ENCODE measurements at places on chromosomes 4 and X. TPM values are rescaled to one million over a fixed set of nuclear protein-coding genes. Genes with fewer than 3 reads are reported as not detected.

Gene SLC6A14
- not detected for total RNA-seq

- DNase-seq, result no peak
Measured at GRCh38 chr4:23441530-23442069, 448.2 kb downstream of the PPARGC1A start.

DNA sequence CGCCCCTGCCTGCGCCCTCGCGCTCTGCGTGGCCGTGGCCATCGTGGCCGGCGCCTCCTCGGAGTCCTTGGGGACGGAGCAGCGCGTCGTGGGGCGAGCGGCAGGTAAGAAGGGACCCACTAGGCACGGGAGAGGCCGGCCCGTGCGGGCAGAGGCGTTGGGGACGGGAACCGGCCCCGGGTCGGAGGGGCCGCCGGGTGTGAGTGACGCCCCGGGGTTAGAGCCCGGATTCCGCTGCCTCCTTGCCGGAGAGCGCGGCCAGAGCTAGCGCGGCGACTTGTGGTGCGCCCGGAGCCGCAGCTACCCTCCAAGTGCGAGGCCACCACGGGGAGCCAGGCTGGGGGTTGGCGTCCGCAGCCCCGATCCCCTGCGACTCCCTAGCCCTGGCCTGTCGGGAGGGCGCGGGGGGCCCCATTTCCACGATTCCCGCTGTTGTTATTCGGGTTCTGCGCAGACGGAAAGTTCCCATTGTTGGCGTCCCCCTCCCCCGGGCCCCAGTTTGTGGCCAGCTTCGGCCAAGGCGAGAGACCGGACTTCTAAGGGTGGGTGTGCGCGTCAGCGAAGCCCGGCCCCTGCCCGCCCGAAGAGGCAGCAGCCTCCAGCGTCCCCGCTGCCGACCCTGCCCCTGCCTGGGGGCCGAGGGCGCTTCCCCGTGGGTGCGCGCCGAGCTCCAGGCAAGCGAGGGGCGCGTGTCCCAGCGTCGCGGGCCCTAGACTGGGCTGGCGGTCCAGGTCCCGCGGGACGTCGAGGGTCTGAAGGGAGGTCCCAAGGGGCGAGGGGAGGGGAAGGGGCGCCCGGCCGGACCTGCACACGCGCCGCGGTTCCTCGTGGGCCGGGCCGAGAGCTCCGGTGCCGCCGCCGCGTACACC, 1.1 kb downstream of the FGFR3 start:
- DNase-seq, result peak; percentile 93

Gene HDAC6
- 52.4 TPM for total RNA-seq

Gene TMEM154
- 0.31 TPM for total RNA-seq

All from H7 (cell line).